ENCODE measurements at places on chromosomes 2 and 18. TPM values are rescaled to one million over a fixed set of nuclear protein-coding genes. Genes with fewer than 3 reads are reported as not detected.

The OR6B2 gene
- not detected for total RNA-seq

GRCh38 chr18:36187193-36187825 lies at the start of gene MOCOS:
Gene MOCOS (plus strand): TSS chr18:36187497. CDS start chr18:36187540, 43 bp downstream.
- no peak within 1 kb of the TSS for H3K27ac ChIP-seq
- peaks cover 5% of the 10 kb centered on the region for H3K27me3 ChIP-seq
- peaks cover 5% of the 10 kb centered on the region for H3K36me3 ChIP-seq
- DNase-seq, result peak; percentile 85

GRCh38 chr2:11652553-11652952 lies 17.4 kb downstream of the NTSR2 start:
- no peak overlapping the region for H3K4me3 ChIP-seq
- no peak for DNase-seq

DNA sequence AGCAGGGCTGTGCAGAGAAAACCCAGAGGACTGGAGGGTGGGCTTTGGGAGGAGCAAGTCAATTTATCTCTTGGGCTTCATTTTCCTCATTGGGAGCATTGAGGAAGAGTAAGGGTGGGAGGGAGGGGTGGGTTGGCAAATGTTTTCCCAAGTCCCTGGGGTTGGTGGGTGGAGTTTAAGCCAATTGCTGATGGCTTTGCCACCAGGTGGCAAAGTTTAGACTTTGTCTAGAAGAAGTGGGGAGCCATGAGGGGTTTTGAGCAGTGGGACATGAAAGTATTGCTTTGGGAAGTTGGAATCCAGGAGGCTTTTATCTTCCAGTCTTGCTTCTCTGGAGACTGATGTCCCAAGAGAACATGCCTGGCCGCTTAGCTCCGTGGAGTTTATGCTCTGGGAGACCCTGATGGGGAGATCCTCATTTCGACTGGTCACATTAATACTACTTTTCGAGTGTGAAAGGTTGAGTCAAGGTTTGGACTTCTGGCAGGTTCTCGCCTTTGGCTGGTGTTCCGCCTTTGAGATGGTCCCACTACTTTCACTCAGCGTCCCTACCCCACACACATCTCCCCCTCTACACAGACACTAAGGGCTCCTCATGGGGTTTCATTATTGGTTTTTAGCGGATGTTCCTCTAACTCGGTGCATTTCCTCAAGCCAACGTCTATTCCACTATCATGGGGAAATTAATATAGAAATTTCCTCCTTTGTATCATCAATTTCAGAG lies 126.7 kb downstream of the PRKCE start:
- H3K36me3 ChIP-seq, result no peaks in the 10 kb centered on the region
- H3K4me3 ChIP-seq, result no peak overlapping the region
- no peak overlapping the region for H3K27ac ChIP-seq
- H3K27me3 ChIP-seq, result no peaks in the 10 kb centered on the region

The LRP2 gene
- 1.4 TPM for total RNA-seq

DNA sequence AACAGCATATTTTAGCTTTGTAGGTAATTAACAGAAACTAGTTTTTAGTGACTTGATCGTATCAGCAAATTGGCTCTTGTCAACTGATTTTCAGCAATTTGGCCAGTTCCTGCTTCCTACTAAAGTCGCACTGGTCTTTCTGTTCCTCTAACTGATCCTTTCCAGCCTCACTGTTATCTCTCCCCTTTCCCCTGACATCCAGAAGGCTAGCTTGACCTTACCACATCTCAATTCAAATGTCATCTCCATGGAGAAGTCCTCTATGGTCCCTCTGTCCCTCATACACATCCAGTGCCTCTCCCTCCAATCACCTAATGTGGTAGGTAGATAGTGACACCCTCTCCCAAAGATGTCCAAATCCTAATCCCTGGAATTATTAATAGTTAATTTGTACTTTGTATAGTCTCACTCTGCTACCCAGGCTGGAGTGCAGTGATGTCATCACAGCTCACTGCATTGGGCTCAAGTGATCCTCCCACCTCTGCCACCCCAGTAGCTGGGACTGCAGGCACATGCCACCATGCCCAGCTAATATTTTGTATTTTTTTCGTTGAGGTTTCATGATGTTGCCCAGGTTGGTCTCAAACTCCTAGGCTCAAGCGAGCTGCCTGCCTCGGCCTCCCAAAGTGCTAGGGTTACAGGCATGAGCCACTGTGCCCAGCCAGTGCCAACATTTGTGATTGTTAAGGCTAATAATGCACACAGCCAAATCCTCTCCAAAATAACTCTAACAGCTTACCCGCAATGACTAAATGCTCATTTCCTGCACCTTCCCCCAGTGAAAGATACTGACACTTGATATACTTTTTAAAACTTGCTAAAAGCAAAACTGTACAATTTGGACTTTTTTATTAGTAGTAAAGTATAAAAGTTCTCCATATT lies 16.9 kb downstream of the PSTPIP2 start:
- H3K4me1 ChIP-seq, result no peaks in the 10 kb centered on the region

The MROH2A gene
- not detected for total RNA-seq

The POTEF gene
- total RNA-seq, result 8.2 TPM

GRCh38 chr2:219398721-219399363 lies 11.1 kb upstream of the DNPEP start:
- H3K36me3 ChIP-seq, result no peaks in the 10 kb centered on the region
- H3K27me3 ChIP-seq, result no peaks in the 10 kb centered on the region
- no peak overlapping the region for H3K4me3 ChIP-seq
- no peak overlapping the region for H3K27ac ChIP-seq

The TBC1D8 gene
- total RNA-seq, result 16.6 TPM

DNA sequence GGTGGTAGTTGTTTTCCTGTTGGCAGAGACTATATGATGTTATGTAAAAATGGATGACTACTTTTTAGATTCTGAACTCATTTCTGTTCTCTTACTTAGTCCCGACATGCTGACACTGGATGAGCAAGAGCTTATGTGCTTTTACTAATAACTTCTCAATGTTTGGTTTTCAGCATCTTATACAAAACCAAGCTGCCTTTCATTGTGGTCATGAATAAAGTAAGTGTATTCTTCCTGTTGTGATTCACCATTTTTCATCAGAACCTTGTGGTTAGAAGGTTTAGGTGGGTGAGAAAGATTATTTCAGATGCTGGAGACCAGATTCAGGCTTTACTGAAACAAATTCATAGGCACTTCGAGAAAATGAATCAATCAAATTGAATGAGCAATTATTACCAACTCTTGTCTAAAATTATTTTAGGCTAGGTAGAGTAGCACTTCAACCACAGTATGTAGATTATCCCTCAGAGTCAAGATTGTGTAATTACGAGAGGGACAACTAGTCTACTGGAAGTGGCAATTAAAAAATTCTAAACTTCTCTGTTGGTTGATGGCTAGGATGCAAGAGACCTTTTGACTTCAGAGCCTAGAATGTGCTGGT lies 9.3 kb downstream of the GPN1 start:
- H3K27ac ChIP-seq, result no peak overlapping the region
- H3K36me3 ChIP-seq, result peaks cover 21% of the 10 kb centered on the region
- H3K4me3 ChIP-seq, result no peak overlapping the region
- no peaks in the 10 kb centered on the region for H3K27me3 ChIP-seq
- H3K4me1 ChIP-seq, result no peaks in the 10 kb centered on the region
- DNase-seq, result no peak
